Hepatocyte (in vitro differentiated cells): ENCODE measurements at places on chromosomes 6 and 20. TPM values are rescaled to one million over a fixed set of nuclear protein-coding genes. Genes with fewer than 3 reads are reported as not detected.
A peak's percentile ranks its signal among the peaks of the same experiment; 100 is the strongest.

SDCBP2 gene
- total RNA-seq: 57.2 and 64.1 TPM in 2 replicates

HCK gene
- total RNA-seq: 0.44 and 2.2 TPM in 2 replicates

SLC22A7 gene
- 24.3 and 31.5 TPM in 2 replicates for total RNA-seq

SLC25A27 gene
- total RNA-seq: 7.0 and 11.9 TPM in 2 replicates

TRAPPC3L gene
- total RNA-seq: 0.40 TPM in 1 of 2 replicates, not detected in the other

TRIM31 gene
- total RNA-seq: 6.3 and 7.7 TPM in 2 replicates

KCNK17 gene
- not detected in 2 replicates for total RNA-seq

ARFGEF3 gene
- total RNA-seq: 3.9 and 4.1 TPM in 2 replicates

ZSCAN16 gene
- 4.1 and 4.3 TPM in 2 replicates for total RNA-seq

GLP1R gene
- total RNA-seq: 0.30 and 0.52 TPM in 2 replicates

GRCh38 chr20:52105442-52106422 lies 85.8 kb downstream of the ZFP64 start:
- DNase-seq: peak; percentile 36

DNA sequence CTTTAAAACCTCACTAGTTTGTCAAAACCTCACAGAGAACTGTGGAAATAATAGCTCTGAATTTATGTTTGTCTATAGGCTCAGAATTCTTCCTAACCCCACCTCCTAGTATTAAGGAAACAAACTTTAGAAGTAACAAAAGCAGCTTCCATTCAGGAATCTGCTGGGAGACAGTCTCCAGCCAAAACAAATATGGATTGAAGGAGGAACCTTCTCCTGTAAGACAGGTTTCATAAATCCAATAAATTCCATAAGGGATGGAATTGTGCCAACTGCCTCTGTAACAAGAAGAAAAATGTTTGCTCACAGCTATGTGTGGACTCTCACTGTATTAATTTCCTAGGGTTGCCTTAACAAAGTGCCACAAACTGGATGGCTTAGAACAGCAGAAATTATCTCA lies 7.5 kb downstream of the SYCP2 start:
- no peak for DNase-seq

GRCh38 chr6:120496661-120497060 lies 837.6 kb downstream of the TBC1D32 start:
- DNase-seq: no peak

DNA sequence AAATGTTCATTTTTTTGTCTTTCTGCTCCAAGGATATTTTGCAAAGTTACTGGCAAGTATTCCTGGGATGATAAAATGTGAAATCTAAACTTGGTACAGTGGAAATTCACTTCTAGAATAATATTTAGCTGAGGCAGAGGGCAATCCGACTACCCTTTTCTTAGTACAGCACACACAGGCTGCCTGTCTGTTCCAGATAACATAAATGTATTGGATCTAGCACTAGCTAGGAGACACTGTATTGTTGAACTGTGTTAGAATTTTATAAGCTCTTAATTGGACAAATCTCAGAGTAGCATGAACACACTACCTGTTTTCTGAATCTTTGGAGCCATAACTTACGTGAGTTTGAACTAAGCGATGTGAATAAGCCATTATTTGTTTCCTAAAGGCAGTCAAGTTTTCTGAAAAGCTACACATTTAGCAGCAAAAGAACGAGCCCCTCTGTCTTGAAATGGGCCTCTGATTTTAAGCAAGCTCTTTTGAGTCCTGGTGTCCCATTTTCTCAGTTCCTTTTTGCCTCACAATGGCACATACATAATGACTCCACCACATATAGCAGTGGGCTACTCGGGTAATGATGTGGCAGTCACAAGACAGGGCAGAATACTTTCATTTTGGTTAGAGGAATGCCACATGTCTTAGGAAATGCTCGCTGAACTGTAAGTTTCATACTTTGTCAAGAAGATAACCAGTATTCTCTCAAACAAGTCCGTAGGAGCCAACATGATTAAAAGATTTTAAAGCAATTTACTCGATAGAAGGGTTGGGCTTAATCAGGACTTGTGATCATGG lies 116.5 kb upstream of the ESR1 start:
- DNase-seq: no peak

GRCh38 chr6:14951704-14952103 lies 294.2 kb upstream of the JARID2 start:
- no peak for DNase-seq

GRCh38 chr20:62732031-62732760 lies 23.6 kb downstream of the NTSR1 start:
- DNase-seq: no peak

DNA sequence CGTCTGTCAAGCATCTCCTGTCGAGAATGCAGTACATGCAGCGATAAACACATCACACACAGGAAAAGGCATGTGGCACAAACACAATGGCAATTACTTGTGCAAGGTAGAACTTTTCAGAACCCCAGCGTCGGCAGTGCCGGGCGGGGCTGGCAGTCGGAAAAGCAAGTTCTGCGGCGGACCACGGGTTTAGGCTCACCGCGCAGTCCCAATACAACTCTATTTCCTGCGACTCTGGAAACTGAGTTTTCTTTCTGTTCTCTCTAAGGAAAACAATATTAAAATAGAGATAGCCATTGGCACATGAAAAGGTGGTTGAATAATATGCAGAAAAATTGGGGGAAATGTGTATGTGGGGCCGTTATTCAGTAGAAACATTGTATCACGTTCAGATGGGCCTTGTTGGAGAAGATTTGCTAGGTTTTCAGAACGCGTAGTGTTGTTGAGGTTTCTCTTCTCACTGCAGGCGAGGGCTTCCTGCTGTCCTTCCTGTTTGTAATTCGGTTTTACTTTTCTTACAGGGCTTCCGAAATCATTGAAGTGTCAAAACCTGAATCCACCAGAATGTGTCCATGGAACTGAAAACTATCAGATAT lies 369.5 kb downstream of the THBS2 start:
- DNase-seq: no peak

- DNase-seq: no peak
Observed at GRCh38 chr20:53919886-53920285, 150.5 kb downstream of the BCAS1 start.

GRCh38 chr6:5365436-5366195 lies 104.3 kb downstream of the FARS2 start:
- no peak for DNase-seq

DNA sequence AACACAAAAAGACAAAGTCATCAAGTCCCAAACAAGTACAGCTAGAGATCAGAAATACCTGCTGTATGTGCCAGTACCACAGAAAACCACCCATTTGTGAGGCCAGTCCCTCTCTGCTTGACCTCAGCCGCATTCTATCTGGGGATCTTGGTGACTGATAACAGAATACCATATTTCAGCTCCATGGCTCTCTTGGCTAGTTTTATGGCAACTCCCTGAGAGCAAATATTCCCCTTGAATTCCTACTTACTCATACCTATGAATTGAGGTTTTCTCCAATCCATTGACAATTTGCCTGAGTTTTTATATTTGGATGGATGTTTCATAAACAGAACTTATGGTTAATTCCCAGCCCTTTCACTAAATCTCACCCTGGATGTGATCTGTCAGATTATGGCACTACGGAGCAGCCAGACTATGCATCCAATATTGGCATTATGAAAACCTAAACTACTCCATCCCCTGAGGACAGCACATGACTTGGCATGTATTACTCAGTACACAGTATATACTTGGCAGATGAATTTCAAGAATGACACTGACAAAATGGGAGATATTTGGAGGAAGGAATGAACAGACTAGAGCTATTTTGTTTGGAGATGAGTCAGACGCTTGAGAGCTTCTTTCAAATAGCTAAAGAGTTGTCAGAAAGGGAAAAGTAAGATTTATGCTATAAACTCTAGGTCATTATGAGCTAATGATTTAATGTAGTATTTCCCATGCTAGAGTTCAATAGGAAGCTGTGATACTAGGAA lies 95.7 kb downstream of the PRDM1 start:
- DNase-seq: no peak

- DNase-seq: peak; percentile 55
Observed at GRCh38 chr20:10710991-10711775, 37.4 kb upstream of the JAG1 start.

- DNase-seq: no peak
Observed at GRCh38 chr6:110345025-110345424, 13.1 kb downstream of the METTL24 start.

DNA sequence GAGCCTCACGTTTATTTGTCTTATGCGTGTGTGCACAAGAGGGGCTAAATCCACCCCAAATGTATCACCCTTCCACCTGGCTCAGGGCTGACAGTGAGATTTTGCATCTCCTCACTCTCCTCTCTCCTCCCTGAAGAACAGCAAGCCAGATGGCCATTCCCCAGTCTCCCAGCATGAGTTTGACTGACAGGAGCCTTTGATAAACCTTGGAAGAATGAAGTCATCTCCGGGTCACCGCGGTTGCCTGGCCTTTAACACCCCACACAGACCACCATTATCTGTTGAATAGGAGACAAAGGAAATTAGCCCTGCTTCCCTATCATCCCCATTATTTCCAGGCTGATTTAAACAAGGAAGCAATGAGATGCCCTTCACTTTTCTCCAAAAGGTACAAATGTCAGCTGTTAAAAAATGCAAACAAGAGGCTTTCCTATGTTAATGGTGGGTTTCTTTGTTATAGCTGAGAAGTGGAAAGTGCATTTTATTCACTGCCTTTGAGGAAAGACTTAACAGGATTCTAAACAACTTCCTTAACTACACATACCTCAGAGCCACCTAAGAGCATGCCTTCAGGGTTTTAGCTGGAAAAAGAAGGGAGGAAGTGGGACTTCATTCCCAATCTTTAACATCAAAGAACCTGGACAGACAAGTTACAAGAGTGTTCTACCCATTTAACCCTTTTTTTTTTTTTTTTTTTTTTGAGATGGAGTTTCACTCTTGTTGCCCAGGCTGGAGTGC lies 524.8 kb upstream of the ID4 start:
- DNase-seq: no peak

DNA sequence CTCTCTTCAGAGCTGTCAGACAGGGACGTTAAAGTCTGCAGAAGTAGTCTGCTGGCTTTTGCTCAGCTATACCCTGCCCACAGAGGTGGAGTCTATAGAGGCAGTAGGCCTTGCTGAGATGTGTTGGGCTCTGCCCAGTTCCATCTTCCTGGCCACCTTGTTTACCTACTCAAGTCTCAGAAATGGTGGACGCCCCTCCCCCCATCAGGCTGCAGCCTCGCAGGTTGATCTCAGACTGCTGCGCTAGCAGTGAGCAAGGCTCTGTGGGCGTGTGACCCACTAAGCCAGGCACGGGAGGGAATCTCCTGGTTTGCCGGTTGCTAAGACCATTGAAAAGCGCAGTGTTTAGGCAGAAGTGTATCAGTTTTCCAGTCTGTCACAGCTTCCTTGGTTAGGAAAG lies 305.0 kb downstream of the BCKDHB start:
- DNase-seq: no peak

DNA sequence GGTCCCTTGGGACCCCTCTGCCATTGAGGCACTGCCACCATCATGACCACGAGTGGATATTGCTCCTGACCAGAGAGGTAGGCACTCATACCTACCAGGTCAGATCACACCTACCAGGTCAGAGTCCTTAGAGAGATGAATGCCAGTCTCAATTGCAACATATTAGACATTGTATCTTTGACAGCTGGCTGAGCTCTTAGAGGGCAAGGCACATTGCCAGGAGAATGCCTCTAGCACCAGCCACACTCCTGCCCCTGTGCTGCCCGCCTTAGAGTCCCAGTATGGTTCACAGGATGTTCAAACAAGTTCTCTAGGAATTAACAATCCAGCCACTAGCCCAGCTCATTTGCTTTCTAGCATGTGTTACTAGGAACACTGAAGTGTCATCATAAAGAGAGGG lies 65.9 kb downstream of the TMEM244 start:
- no peak for DNase-seq

GRCh38 chr6:34904990-34905613 lies 16.0 kb downstream of the ANKS1A start:
- peak; percentile 11 for DNase-seq

DNA sequence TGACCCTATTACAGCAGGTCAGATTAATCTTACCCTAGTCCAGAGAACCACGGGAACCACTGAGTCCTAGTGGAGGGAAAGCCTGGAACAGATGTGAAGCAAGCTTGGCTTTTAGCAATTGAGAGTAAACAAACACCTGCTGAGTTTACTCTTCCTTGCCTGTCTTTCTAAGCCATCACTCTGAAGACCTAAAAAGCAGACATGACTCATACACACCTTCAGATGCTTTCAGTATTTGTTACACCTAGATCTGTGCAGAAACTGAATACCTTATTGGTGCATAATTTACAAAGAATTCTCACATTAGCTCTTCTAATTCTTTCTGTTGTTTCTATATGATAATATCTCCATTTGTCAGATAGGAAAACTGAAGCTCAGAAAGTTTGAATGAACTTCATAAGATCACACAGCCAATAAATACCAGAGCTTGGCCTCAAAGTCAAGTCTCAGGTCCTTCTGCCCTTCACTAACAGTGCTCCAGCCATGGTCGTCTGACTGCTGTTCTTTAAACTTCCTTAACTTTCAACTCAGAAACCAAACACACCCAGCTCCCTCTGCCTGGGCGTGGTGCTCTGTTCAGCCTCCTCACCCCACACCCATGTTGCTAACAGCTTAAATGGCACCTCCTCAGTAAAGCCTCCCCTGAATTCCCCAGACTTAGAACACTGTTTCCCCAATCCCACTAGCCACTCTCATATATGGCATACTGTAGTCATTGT lies 8.6 kb upstream of the GABBR1 start:
- no peak for DNase-seq

- no peak for DNase-seq
Observed at GRCh38 chr6:125140808-125141207, 12.8 kb upstream of the TPD52L1 start.

GRCh38 chr6:4264081-4264480 lies 128.7 kb upstream of the ECI2 start:
- no peak for DNase-seq
